ENCODE measurements at places on chromosomes 16 and 17. TPM values are rescaled to one million over a fixed set of nuclear protein-coding genes. Genes with fewer than 3 reads are reported as not detected.

CA7 gene
- total RNA-seq = not detected

DNA sequence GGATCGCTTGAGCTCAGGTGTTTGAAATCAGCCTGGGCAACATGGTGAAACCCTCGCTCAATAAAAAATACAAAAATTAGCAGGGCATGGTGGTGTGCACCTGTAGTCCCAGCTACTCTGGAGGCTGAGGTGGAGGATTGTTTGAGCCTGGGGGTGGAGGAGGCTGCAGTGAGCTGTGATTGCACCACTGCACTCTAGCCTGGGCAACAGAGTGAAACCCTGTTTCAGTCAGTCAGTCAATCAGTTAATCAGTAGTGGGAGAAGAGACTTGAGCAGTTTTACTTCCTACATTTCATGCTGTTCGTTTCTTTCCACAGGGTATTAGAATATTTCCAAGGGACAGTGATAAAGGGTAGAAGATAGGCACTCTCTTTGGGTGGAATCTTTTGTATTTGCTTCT, 8.8 kb downstream of the MAP3K3 start:
- DNase-seq = no peak

KRT24 gene
- not detected for total RNA-seq

PIPOX gene
- 4.9 TPM for total RNA-seq

GRCh38 chr17:75995385-75995925, 5.2 kb upstream of the CDK3 start:
- no peak for DNase-seq

Measured in omental fat pad (tissue), 4 donors.